ENCODE measurements at places on chromosomes 2 and 18. TPM values are rescaled to one million over a fixed set of nuclear protein-coding genes. Genes with fewer than 3 reads are reported as not detected.

The BCL2L11 gene
- total RNA-seq, result 16.4 TPM

The C2orf81 gene
- 0.34 TPM for total RNA-seq

The CCNYL1 gene
- total RNA-seq, result 26.2 TPM

The SPC25 gene
- total RNA-seq, result 1.6 TPM

The MBP gene
- 14.1 TPM for total RNA-seq

The GPR35 gene
- total RNA-seq, result 0.24 TPM

The GALR1 gene
- total RNA-seq, result not detected

- no peak for DNase-seq
Measured at GRCh38 chr2:86617153-86617552, 6.5 kb downstream of the RNF103 start.

DNA sequence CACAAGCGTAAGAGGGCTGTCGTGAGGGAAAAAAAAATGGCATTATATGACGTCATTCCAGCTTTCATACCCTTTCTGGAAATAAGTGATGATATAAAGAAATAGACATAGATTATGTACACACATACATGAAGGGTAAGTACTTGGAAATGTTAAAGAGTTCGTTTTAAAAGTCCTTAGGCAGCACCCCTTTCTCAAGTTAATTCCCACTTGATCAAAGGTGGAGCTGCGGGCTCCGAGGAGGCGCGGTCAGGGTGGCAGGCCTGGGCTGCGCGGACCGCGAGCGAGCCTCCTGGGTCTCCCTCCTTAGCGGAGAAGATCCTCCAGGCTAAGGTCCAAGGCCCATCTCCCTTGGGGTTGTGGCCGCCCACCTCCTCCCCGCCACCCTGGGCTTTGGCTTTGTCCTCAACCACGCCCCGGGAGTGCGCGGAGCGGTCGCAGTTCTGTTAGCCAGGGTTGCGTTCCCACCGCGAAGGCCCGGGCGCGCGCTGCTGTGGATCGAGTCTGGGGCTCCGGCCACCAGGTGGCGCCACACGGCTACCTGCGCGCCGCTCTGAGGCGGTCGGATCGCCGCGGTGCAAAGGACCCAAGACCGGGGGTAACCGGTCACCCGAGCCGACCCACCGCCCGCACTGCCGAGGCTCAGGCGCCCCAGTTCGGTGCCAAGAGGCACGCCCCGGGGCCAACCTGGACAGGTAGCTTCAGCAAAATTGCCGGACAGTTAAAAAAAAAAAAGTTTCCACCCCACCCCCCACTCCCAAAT is 66.8 kb downstream of the HNRNPLL start:
- no peak for DNase-seq

DNA sequence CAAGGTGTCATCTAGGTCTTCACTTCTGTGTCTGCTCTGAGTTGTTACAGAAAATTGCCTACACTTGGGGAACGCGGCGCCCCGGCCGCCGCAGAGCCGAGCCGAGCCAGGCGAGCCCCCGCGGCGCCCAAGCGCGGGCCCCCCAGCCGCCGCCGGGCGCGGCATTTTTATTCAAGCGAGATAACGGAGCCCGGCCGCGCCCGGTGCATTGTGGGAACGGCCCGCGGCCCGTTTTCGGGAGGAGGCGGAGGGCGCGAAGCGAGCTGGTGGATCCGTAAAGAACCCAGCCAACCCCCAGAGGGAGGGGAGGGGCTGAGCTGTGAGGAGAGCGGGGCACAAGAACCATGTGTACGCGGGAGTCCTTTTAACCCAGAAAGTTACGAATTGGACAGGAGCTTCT is 191.8 kb downstream of the FTCDNL1 start:
- no peak for DNase-seq

GRCh38 chr18:57435846-57436190 is 644 bp downstream of the ONECUT2 start:
- DNase-seq, result no peak

- no peak for DNase-seq
Measured at GRCh38 chr2:58098254-58099095, 51.9 kb downstream of the VRK2 start.

DNA sequence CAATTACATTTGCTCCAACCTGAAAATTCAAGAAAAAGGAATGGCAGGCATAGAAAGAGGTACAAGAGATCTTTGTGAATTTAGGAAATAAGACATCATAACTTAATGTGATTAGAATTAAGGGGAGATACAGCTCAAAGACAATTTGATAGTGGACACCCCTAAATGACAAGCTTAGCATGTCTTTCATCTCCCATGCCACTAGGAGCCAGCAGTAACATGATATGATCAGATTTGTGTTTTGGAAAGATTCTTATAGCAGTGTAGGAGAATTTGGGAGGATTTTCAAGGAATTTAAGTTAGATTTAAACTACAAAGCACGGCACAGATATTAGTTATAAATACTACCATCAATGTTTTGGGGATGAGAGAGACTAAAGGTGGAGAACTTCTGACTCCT is 340.8 kb downstream of the RDH14 start:
- no peak for DNase-seq

- DNase-seq, result no peak
Measured at GRCh38 chr2:65579506-65580235, 147.3 kb upstream of the SPRED2 start.

- no peak for DNase-seq
Measured at GRCh38 chr2:200689115-200689514, 103.3 kb downstream of the AOX1 start.

GRCh38 chr2:57733956-57734355 is 312.6 kb upstream of the VRK2 start:
- no peak for DNase-seq

GRCh38 chr2:46854260-46854659 is 61.3 kb downstream of the MCFD2 start:
- DNase-seq, result no peak

GRCh38 chr2:197759625-197760292 is 25.4 kb downstream of the BOLL start:
- DNase-seq, result no peak

DNA sequence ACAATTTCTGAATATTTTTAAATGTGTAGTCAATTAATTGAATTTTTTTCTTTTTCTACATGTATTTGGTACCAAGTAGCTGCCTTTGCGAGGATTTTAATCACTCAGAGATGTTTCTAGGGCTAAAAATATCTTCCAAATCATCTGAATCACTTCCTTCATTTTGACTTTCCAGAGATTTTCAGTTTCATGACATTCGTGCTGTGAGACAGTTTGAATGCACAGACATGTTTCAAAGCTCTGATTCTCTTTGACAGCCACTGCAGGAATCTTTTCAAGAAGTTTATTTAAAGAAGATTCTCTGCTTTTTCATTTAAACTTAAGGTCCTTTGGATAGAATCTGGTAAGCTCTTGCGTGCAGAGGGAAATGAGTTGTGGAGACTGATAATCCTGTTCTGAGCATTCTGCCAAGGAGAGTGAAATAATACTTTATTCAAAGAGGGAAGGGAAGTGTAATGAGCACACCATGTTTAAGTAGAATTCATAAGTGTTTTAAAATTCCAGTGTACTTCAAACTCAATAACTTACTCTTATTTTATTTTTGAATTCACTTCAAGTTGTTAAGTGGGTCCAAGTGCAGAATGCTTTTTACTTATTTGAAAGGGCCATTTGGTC is 9.7 kb downstream of the CYBRD1 start:
- DNase-seq, result no peak

All from glomerular endothelial cell (primary cell).